ENCODE measurements at places on chromosomes 4 and X.

DNA sequence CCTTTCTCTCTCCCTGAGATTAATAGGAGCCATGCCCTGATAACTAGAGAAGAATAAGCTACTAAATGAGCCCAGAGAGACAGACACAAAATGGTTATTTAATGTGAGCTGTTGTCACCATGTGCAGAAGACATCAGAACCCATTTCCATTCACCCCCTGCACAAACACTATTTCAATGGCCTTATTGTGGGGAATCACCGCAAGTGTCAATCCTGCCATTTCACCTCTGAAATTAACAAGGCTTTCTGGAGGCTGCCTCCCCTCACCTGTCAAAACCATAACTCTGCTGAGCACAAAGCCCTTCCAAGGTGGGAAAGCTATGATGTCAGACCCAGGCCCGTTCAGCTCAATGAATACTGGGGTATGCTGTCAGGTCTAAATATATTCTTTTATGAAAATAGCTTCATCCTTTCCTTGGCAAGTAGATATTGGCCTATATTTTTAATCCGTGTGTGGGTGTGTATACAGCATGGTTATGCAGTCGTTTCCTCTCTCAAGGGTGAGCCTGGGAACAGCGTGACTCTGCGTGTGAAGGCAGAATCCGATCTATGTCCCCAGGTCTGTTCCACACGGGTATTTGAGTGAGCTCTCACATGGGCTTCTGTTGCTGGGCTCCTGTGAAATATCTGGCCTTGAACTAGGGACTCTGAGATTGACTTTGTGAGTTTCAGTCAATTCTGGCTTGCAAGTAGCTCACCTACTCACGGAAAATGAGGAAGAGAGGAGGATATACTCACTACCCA, 266.3 kb downstream of the FBXW7 start:
- no peak for DNase-seq

DNA sequence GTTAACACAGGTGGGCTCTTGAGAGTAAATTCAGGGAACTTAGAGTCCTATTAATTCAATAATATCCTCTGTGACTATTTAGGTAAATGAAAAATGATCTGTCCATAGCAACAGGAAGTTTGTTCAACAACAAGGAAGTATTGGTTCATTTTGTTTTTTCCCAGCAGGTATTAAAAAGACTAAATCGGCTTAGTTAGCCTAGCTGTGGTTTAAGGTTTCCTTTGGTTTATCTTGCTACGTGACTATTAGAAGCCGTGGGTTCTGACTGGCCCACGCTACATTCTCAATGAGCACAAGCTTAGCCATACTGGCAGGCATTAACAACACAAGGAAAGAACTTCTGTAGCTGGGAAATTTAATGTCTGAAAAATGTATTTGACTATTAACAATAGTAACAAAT, 168.8 kb upstream of the HS3ST1 start:
- DNase-seq = no peak

DNA sequence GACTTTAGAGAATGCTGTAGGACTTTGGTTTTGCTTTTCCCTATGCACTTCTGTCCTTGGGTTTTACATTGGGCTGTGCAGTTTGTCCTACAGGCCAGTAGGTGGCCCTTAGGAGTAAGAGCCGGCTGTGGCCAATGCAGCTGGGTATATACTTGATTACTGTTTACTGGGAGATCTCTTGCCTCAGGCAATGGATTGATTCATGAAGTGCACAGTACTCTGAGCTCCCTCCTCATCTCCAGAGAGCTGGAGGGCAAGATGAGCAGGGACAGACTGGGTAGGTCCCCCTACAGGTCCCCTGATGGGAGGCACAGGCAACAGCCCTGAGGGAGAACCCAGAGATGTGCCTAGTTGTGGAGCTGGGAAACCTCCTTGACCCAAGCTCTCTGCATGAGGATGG, 103.8 kb upstream of the QRFPR start:
- no peak for DNase-seq

GRCh38 chr4:5471691-5472090, 236.7 kb downstream of the EVC2 start:
- no peak for DNase-seq

- DNase-seq = no peak
Observed at GRCh38 chrX:23662187-23662586, 5.1 kb upstream of the PRDX4 start.

DNA sequence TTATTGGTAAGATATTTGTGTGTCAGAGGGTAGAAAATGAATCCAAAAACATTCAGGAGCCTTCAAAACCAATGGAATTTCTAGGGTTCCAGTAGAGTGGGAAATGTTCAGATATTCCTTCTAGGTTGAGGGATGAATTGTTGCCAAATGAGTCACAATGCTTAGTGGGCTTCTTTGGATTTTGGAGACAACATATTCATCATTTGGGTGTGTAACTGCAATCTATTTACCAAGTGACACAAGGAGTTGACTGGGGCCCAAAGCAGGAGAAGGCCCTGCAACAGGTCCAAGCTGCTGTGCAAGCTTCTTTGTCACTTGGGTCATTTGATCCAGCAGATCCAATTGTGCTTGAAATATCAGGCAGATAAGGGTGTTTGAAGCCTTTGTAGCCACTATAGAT, 551.5 kb upstream of the PITX2 start:
- no peak for DNase-seq

- no peak for DNase-seq
Observed at GRCh38 chrX:71151366-71151765, 6.7 kb downstream of the NLGN3 start.

DNA sequence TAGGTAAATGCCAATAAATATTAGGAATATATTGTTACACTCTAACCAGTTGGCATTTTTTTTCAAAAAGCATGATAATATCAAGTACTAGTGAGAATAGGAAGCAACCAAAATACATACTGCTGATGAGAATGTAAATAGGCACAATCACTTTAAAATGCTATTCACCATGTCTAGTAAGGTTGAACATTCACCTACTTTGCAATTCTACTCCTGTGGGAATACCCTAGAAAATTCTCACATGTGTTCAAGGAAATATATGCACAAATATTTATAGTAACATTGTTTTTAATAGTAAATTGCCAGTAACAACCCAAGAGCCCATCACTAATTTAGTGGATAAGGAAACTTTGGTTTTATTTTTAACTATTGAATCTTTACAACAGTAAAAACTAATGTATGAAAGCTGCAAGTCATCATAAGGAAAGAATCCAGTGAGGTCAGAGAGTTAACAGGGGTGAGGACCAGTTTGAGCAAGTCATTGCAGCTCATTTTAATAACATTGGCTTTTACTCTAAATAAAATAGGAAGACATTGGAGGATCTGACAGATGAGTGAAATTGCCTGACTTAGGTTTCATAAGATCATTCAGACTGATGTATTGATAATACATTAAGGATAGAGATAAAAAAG, 23.6 kb downstream of the FSTL5 start:
- no peak for DNase-seq

- DNase-seq = no peak
Observed at GRCh38 chr4:71978210-71978835, 53.5 kb upstream of the NPFFR2 start.

DNA sequence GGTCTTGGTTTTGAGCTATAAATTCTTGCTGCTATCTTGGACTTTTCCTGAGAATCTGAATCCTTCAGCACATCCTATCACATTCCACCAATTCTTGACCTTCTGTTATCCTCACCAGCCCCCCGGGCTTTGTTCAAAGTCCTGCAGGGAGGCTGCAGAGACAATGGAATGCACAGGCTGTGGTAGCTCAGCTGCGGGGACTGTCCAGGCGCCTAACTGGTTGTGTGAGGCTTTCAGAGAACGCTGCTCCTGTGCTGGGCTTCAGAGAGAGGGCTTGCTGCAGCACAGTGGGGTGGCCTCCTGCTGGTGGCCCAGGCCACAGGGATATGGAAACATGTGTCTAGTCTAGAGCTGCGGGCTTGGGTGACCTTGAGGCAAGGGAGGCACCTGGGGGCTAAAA, 196.3 kb upstream of the GATB start:
- no peak for DNase-seq

GRCh38 chr4:20615486-20616260, 84.6 kb upstream of the PACRGL start:
- no peak for DNase-seq

DNA sequence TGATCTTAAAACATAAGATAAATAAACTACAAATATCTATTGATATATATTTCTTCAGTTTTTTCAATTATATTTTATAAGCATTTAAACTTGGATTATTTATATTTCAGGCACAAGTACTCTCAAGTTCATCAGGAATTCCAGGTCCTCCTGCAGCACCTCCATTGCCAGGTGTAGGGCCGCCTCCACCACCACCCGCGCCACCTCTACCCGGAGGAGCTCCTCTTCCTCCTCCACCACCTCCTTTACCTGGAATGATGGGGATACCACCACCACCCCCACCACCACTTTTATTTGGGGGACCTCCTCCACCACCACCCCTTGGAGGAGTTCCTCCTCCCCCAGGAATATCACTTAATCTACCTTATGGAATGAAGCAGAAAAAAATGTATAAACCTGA, 74.0 kb downstream of the RPA4 start:
- no peak for DNase-seq

DNA sequence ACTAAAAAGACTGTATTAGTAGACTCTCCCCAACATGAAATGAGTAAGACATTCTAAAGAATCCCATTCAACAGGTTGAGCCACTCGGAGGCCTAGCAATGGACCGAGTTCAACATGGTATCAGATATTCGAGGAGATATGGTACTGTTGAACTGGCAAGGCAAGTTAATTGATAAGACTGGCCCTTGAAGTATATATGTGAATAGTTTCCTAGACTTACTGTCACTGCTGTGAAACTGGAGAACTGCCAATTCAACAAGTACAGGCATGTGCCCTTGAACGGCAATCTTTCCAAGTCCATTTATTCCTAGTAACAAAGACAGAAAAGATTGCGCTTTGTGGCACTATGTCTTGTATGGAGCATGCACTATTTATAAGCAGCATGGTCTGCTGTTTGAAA, 24.4 kb downstream of the FAT1 start:
- no peak for DNase-seq

GRCh38 chr4:146338512-146338911, 124.2 kb downstream of the REELD1 start:
- no peak for DNase-seq

DNA sequence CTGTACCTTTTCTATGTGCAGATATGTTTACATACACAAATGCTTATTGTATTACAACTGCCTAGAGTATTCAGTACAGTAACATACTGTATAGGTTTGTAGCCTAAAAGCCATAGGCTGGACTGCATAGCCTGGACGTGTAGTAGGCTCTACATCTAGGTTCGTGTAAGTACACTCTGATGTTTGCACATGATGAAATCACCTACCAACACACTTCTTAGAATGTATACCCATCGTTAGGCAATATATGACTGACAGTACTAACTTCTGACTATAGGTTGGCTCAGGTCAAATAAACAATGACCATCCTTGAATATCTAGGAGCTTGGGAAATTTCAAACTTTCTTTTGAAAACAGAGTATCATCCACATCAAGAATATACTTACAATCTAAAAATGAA, 139.0 kb downstream of the CORIN start:
- DNase-seq = no peak

DNA sequence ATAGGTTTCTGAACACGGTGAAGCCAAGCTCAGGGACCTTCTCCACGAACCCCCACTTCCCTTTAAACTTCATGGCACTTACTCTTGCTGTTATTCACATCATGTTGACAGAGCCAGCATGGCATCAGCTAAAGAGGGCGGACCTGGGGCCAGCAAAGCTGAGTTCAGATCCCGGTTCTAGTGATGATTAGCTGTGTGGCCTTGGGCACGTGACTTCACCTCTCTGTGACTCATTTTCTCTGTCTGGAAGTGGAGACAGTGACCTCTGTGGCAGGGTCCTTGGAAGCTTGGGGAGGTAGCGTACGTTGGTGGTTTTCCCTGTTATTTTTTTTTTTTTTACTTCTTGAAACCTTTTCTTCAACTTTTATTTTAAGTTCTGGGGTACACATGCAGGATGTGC, 13.4 kb downstream of the EVC start:
- DNase-seq = no peak

DNA sequence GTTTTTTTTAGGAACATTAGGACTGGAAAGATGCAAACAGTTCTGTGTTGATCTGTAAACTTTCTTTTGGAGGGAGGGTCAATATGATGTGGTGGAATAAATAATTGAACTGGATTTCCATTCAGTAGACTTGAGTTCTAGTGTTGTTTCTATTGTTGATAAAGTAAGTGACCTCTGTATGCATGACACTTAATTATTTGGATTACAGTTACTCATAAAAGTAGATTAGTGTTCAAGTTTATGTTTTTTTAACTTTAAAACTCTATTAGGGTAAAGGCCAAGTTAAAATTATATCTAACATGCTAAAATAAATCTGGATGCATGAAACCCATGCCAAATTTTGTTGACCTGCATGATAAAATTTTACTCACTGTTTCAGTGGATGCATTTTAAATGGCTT, 85.4 kb upstream of the NR3C2 start:
- no peak for DNase-seq

DNA sequence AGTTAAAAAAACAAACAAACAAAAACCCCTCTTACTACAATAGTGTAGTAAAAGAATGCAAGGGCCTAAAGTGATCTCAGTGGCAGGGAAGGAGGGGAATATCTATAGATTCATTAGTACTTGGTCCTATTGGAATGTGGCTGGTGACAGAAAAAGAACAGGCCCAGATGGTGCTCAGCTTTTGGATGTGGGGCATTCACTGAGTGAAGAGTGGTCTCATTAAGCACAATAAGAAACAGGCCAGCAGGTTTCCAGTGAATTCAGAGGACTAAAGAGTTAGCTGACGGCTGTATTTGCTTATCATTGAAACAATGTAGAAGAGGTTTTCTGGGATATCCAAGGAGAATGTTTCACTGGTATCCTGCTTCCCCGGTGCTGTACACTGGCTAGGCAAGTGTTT, 243.8 kb upstream of the HHIP start:
- no peak for DNase-seq

DNA sequence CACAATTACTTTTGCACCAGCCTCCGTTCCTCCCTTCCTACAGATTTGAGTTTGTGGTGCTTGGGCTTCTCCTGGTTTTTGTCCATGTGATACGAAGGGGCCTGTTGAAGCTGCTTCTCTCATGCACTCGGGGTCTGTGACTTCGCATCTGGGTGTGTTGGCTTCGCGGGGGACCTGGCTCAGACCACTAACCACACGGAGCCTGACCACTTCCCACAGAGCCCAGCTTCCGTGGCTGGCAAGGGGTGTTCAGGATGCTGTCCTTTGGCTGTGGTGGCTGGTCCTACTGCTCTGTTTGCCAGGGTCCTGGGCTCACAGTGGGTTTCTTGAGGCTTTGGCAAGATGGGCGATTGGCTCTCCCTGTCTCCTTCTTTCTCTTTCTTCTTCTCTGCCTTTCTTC, 19.8 kb upstream of the XG start:
- DNase-seq = no peak

GRCh38 chr4:158422546-158422945, 99.1 kb upstream of the RXFP1 start:
- no peak for DNase-seq

- no peak for DNase-seq
Observed at GRCh38 chrX:94560930-94561329, 886.9 kb downstream of the FAM133A start.

GRCh38 chr4:1234309-1234695, 14.6 kb downstream of the CTBP1 start:
- DNase-seq = no peak
